Heart left ventricle (tissue), 16 donors: ENCODE measurements at places on chromosomes 4 and X. TPM values are rescaled to one million over a fixed set of nuclear protein-coding genes. Genes with fewer than 3 reads are reported as not detected.

DNA sequence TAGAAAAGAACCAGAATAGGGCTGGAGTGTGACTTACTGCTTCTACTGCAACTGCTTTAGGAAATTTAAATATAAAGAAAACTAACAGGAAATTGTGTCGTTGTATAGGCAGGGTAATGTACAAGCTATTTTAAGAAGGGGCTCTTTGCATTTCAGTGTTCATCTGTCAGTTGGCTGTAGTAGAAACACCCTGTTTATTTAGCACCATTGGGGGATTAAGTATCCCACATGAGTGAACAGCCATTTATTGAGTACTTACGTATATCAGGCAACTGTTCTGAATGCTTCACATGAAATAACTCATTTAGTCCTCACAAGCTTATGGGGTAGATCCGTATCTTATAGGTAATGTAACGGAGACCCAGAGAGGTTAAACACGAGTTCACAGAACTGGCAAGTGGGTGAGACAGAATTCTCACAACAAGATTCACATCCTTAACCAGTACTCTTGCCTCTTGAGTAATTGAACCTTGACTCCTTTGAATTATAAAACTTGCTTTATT, 23.9 kb downstream of the STIM2 start:
- H3K27ac ChIP-seq, result no peak overlapping the region
- H3K36me3 ChIP-seq, result no peaks in the 10 kb centered on the region

DNA sequence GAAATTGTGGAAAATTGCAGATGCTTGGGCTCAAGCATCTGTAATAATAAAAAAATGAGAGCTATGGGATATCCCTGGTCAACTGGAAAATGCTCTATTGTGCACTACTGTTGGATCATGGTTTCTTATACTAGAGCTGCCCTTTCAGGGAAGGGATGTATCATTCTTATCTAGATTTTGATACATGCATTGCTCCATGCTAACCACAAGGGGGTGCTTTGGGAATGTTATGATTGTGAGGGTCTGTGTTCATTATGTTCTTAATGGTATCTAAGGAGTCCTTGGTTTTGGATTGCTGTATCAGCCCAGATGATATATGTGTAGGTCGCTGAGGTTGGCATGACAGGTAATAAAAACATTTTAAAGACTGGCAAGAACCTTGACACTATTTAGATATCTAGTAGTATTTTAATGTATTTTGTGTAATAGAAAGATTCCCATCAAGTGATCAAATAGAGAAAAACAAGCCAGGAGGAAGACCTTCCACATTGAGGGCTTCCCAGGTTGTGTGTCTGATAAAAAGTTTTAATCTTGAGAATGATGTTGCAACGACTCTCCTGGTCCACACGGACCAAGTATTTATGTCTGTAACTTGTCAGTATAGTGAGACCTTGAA, 49.2 kb upstream of the TLR2 start:
- H3K36me3 ChIP-seq, result peaks cover 77% of the 10 kb centered on the region
- no peaks in the 10 kb centered on the region for H3K27me3 ChIP-seq
- no peak for DNase-seq
- H3K27ac ChIP-seq, result no peak overlapping the region
- no peak overlapping the region for H3K4me3 ChIP-seq
- H3K4me1 ChIP-seq, result no peaks in the 10 kb centered on the region

DNA sequence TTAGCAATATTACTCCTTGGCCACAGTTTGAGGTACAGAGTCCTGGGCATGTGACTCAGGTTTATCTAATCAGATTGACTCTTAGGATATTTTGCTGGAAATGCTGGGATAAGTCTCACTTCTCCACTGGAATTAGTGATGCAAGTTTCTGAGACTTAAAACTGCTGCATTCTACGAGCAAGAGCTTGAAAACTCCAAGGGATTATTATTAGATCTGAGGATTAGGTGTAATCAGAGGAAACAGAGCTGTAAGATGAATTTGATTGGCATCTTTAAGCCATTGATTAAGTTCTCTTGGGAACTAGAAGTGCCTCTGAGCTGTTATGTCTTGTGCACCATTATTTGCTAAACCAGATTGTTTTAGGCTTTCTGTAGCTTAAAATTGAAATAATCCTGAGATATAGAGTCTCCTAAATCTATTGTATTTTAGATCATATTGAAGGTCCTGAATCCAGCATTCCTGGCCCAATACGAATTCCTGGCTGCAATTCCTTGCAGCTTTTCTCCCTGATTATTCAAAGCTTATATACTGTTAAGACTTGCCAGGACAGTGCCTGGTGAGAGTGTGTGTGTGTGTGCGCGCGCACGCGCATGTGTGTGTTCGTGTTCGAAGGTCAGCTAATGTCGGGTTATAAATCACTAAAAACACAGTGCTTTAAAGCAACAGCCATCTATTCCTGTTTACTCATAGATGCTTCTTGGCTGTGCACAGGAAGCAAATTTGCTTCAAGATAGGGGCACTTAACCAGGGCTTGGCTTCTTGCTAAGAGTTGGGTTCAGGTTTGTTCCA, 735.1 kb downstream of the STIM2 start:
- H3K27ac ChIP-seq, result no peak overlapping the region
- no peak overlapping the region for H3K4me3 ChIP-seq
- no peaks in the 10 kb centered on the region for H3K27me3 ChIP-seq
- H3K4me1 ChIP-seq, result no peaks in the 10 kb centered on the region

Gene KCTD8
- total RNA-seq, result 0.17 TPM

GRCh38 chr4:7382634-7383014, 52.1 kb downstream of the PSAPL1 start:
- DNase-seq, result no peak
- no peak overlapping the region for H3K4me3 ChIP-seq
- H3K27ac ChIP-seq, result no peak overlapping the region
- H3K4me1 ChIP-seq, result peaks cover 3% of the 10 kb centered on the region

DNA sequence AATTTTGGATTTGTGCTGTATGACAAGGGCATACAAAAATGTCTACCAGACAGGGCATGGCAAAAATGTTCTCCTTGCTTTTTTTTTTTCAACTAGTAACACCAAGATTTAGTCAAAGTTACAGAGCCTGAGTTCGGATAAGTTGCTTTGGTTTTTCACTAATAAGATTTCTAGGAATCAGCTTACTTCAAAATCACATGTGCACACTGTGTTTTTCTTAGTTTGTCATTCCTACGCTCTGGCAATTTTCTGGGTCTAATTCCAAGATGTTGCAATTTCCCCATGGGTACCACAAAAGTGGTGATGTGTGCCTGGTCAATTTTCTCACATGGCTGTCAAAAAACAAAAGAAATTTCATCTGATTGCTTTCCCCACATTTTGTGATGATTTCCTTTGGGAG, 6.3 kb downstream of the C1QTNF7 start:
- H3K4me3 ChIP-seq, result no peak overlapping the region
- no peak for DNase-seq
- no peaks in the 10 kb centered on the region for H3K27me3 ChIP-seq
- H3K27ac ChIP-seq, result no peak overlapping the region
- no peaks in the 10 kb centered on the region for H3K4me1 ChIP-seq
- no peaks in the 10 kb centered on the region for H3K36me3 ChIP-seq

Gene XAGE2
- not detected for total RNA-seq

GRCh38 chr4:82042042-82042441, 331.7 kb downstream of the HNRNPD start:
- no peak overlapping the region for H3K27ac ChIP-seq
- H3K36me3 ChIP-seq, result no peaks in the 10 kb centered on the region
- H3K27me3 ChIP-seq, result no peaks in the 10 kb centered on the region
- H3K4me1 ChIP-seq, result peaks cover 3% of the 10 kb centered on the region

GRCh38 chr4:6848717-6849305, 60.8 kb upstream of the TBC1D14 start:
- no peak for DNase-seq
- peaks cover 31% of the 10 kb centered on the region for H3K36me3 ChIP-seq
- H3K4me3 ChIP-seq, result no peak overlapping the region
- H3K27ac ChIP-seq, result no peak overlapping the region
- H3K4me1 ChIP-seq, result peaks cover 7% of the 10 kb centered on the region
- H3K27me3 ChIP-seq, result no peaks in the 10 kb centered on the region

Gene PRSS12
- total RNA-seq, result not detected

GRCh38 chr4:26022346-26023202, 108.6 kb downstream of the SMIM20 start:
- H3K27ac ChIP-seq, result no peak overlapping the region
- DNase-seq, result no peak
- H3K27me3 ChIP-seq, result no peaks in the 10 kb centered on the region
- no peak overlapping the region for H3K4me3 ChIP-seq
- H3K4me1 ChIP-seq, result peaks cover 13% of the 10 kb centered on the region

- H3K27me3 ChIP-seq, result no peaks in the 10 kb centered on the region
- H3K4me1 ChIP-seq, result peaks cover 6% of the 10 kb centered on the region
- H3K27ac ChIP-seq, result no peak overlapping the region
- DNase-seq, result no peak
- no peak overlapping the region for H3K4me3 ChIP-seq
Observed at GRCh38 chr4:143240939-143241679, 56.4 kb downstream of the USP38 start.

DNA sequence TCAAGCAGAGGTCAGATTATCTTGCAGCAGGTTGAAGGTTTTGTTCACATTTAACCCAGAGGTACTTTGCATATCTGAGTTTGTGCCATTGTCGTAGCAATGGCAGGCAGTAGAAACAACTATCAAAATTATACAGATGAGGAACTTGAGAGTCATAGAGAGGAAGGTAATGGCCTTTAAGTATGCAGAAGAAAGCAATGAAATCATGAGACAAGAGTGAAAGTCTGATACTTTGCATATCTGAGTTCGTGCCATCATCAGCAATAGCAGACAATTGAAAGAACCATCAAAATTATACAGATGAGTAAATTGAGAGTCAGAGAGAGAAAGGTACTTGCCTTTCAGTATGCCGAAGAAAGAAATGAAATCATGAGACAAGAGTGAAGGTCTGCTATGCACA, 154.1 kb downstream of the NLGN4X start:
- no peak for DNase-seq
- H3K27me3 ChIP-seq, result no peaks in the 10 kb centered on the region
- H3K27ac ChIP-seq, result no peak overlapping the region
- H3K36me3 ChIP-seq, result no peaks in the 10 kb centered on the region

- H3K27ac ChIP-seq, result no peak overlapping the region
- no peaks in the 10 kb centered on the region for H3K36me3 ChIP-seq
- H3K4me1 ChIP-seq, result no peaks in the 10 kb centered on the region
- no peaks in the 10 kb centered on the region for H3K27me3 ChIP-seq
Observed at GRCh38 chr4:21167711-21168110, 467.5 kb downstream of the PACRGL start.

- no peaks in the 10 kb centered on the region for H3K27me3 ChIP-seq
- no peak overlapping the region for H3K4me3 ChIP-seq
- no peak for DNase-seq
- no peaks in the 10 kb centered on the region for H3K36me3 ChIP-seq
Observed at GRCh38 chr4:90996813-90997212, 869.6 kb downstream of the CCSER1 start.

Gene IL13RA2
- 0.33 TPM for total RNA-seq

- H3K27ac ChIP-seq, result no peak overlapping the region
- no peaks in the 10 kb centered on the region for H3K27me3 ChIP-seq
- H3K36me3 ChIP-seq, result no peaks in the 10 kb centered on the region
- H3K4me3 ChIP-seq, result no peak overlapping the region
- no peaks in the 10 kb centered on the region for H3K4me1 ChIP-seq
Observed at GRCh38 chrX:12237131-12237530, 98.9 kb downstream of the FRMPD4 start.
